Type B pancreatic cell (in vitro differentiated cells): ENCODE measurements at places on chromosomes 4 and X.

DNA sequence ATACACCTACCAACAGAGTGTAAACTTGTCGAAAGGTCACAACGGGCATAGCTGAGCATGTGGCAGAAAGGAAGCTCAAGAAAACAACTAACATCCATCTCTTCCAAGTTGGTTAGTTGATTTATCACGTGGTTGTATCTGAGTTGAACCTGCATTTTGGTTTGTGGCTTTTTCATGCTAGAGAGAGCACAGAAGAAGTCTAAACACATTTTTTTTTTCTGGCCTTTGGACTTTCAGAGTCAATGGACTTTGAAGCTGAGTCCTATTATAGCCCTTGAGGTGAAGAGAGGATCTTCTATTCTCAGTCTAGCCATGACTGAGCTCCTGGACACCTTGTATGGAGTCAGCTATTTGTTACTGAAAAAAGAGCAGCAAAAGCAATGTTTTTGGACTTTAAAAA lies 150.6 kb upstream of the TRPC5 start:
- no peak for DNase-seq

GRCh38 chr4:117971403-117971802 lies 62.9 kb upstream of the NDST3 start:
- DNase-seq, result no peak

- DNase-seq, result no peak
Measured at GRCh38 chrX:12970691-12971202, 4.2 kb upstream of the TMSB4X start.

DNA sequence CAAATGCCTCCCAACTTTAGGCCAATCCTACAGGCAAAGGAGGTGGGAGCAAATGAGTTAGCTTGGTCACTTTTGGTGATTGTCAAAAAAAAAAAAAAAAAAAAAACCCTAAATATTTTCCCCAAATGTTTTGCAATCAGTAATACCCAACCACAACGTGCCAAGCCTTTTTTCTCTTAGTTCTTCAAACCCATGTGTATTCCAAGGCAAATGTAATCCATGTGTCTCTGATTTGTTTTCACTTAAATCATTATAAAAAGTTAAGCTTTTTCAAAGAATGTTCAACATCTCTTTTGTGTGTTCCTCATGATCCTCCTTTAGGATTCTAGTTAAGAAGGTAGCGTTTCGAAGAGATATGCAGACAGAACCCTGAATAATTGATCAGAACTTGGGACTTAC lies 328.4 kb downstream of the PAPSS1 start:
- no peak for DNase-seq

GRCh38 chr4:1518997-1519700 lies 112.9 kb upstream of the NKX1-1 start:
- no peak for DNase-seq

GRCh38 chr4:174553828-174554227 lies 31.5 kb upstream of the HPGD start:
- DNase-seq, result no peak

DNA sequence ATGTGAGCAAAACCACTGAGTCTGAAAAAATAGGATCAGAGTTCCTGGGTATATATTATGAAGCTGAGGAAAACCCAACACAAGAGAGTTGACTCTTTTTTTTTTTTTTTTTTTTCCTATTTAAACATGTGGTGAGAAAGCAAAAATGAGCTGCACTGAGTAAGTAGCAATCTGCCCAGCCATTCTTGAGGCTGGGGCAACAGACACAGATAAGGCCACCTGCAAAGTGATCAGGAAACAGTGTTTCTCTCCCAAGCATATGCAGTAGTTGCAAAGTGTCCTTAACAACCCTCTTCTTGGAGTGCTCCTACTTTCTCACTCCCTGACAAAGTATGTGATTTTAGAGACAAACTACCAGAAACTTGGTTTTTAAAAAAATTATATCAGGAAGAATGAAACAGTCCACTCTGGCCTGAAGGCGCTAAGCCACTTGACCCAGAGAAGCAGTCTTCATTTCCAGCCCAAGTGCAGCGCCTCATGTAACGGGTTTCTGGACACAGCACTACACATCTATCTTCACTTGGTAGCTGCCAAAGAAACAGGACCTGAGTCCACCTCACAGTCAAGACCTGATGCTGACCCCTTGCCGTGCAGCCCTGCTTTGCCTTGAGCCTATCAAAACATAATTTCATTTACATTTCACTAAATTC lies 124.6 kb upstream of the MAP3K15 start:
- no peak for DNase-seq

DNA sequence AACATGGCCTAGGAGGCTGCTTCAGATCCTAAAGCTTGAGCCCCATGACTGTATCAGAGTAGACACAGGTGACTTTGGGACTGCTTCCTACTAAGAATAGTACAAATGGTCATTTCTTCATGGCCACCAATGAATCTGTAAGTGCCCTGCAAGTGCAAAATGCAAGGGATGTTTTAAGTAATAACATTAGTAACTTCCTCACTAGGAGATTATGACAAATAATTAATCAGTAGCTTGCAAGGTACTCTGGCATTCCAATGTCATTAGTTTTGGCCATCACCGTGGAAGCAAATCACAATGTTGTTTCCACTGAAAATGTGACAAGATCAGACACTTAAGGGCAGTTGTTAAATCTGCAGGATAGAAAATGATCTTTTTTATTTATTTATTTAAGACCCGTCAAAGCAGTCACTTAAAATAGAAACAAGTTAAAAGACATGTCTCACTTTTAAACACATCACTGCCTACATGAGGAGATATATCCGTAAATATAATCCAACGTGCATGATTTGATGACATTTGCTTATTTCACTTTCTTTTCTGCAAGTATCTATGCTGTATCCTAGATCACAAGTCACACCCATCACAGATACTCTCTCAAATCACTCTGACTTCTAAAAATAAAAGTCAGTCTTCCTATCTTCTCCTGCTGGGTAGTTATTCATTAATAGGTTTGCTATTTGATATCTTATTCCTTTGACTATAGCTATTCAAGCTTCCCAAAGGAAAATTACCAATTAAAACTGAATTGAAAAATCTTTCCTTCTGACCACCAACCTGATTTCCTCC lies 400.6 kb downstream of the IL15 start:
- DNase-seq, result no peak

GRCh38 chrX:19739683-19740082 lies 147.7 kb downstream of the SH3KBP1 start:
- no peak for DNase-seq

DNA sequence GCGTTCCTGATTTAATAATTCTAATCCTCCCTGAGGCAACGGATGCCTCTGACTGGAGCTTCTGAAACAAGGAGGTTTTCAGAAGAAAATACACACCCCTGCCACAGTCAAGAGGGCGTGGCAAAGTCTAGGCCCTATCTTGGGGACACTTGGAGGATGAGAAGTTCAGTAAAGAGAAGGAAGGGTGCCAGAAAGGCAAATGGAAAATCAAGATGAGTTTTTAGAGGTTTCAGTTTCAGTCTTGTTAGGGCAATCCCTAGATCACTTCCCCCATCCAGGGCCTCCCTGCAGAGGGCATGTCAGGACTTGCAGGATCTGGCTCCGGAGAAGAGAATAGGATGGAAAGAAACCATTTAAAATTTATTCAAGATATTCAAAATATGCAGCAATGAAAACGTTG lies 28.5 kb upstream of the FGF2 start:
- DNase-seq, result no peak

DNA sequence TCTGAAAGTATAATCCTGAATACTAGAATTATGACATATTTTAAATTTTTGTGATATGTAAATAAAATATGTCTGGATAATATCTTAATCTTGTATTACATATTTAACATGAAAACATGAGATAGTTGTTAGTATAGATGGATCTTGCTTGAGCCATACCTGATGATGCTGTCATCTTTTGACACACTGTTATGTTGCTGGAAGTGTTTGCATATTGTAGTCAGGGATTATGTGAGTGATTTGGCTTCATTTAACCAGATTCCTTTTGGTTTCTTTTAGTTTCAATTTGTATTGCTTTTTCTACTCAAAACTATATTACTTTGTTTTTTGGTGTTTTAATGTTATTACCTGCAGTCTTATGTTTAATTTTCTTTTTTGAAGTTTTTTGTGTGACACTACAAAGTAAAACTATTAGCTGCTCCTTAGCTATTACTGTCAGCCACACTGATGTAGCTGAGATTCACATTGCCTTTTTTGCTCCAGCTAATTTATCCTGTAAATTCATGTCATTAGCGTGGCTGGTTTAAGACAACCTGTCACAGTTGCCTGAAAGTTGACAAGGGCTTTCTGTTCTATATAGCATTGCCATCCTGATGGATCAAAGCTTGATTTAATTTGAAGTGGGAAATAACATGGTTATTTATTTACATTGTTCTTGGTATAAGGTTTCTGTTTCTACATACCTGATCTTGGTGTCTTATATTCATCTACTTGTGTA lies 33.7 kb downstream of the METAP1 start:
- DNase-seq, result no peak

GRCh38 chrX:125198546-125198945 lies 121.1 kb upstream of the TEX13C start:
- DNase-seq, result no peak

GRCh38 chr4:7017446-7018048 lies 25.6 kb upstream of the TADA2B start:
- DNase-seq, result no peak

- DNase-seq, result no peak
Measured at GRCh38 chr4:141410839-141411238, 190.1 kb downstream of the ZNF330 start.

GRCh38 chr4:138021139-138021830 lies 220.9 kb downstream of the SLC7A11 start:
- no peak for DNase-seq
